ENCODE measurements at places on chromosomes 1 and 21. TPM values are rescaled to one million over a fixed set of nuclear protein-coding genes. Genes with fewer than 3 reads are reported as not detected.
A peak's percentile ranks its signal among the peaks of the same experiment; 100 is the strongest.

DNA sequence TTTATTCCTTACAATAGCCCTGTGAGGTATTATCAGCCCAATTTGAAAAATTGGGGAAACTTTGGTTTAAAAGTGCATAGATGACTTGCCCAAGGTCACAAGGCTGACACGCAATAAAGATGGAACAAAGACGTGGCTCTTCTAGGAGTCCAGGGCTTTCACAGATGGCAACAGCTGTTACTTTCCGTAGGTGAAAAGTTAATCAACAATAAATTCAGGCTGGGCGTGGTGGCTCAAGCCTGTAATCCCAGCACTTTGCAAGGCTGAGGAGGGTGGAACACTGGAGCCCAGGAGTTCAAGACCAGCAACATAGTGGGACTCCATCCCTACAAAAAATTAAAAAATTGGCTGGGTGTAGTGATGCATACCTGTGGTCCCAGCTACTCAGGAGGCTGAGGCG is 87.8 kb upstream of the ATF3 start:
- no peak for DNase-seq

DNA sequence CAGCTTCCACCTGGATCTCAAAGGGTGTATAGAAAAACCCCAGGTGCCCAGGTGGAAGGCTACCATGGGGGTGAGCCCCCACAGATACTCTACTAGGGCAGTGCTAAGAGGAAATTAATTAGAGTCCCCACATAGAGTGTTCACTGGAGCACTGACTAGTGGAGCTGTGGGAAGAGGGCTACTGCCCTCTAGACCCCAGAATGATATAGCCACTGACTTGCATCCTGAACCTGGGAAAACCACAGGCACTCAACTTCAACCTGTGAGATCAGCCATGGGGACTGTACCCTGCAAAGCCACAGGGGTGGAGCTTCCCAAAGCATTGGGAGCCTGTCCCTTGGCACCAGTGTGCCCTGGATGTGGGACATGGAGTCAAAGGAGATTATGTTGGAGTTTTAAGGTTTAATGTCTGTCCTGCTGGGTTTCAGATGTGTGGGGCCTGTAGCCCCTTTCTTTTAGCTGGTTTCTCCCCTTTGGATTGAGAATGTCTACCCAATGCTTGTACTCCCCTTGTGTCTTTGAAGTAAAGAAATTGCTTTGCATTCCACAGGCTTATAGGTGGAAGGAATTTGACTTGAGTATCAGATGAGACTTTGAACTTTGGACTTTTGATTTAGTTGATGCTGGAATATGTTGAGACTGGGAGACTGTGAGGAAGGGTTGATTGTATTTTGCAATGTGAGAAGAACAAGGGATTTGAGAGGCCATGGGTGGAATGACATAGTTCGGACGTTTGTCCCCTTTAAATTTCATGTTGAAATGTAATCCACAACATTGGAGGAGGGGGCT is 31.8 kb upstream of the CDC14A start:
- peak; percentile 29 for DNase-seq

DNA sequence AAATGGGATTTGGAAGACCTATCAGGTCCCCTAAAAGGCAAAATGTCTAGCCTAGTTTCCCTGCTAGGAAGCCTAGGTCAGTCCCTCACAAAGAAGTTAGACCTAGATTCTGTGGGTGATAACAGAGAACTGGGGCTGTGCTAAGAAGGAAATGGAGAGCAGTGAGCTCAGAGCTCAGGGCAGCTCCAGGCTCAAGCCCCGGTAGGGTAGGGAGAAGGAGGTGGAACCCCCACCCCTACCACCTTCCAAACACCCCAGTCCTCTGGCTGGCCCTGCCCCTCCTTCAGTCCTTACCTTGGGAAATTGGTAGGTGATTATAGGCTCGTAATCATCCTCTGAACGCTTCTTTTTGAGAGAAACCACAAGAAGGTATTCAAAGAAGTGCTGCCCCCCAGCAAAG is 1.1 kb downstream of the DENND2D start:
- no peak for DNase-seq

STYXL2 gene
- total RNA-seq, result 0.07 TPM

DNA sequence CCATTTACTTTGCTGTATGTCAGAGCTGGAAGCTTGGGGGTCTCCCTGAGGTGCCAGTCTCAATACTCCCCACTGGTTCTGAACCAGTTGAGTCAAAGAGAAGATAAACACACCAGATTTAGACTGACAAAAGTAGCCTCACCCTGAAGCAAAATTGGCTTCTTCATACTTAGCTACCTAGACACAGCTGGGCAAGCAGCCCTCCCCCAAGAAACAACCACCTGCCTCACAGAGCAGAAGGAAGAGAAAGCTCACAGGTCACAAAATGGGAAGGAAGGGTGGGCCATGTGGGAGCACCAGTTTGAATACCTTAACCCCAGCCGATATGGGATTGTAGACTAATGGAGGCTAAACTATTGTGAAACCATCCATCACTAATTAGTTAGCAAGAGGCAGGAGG is 24.6 kb upstream of the MYSM1 start:
- no peak for DNase-seq

SAMSN1 gene
- 1.2 TPM for total RNA-seq

- no peak for DNase-seq
These were observed 25.3 kb upstream of the ZNF697 start for GRCh38 chr1:119673171-119673940.

DNA sequence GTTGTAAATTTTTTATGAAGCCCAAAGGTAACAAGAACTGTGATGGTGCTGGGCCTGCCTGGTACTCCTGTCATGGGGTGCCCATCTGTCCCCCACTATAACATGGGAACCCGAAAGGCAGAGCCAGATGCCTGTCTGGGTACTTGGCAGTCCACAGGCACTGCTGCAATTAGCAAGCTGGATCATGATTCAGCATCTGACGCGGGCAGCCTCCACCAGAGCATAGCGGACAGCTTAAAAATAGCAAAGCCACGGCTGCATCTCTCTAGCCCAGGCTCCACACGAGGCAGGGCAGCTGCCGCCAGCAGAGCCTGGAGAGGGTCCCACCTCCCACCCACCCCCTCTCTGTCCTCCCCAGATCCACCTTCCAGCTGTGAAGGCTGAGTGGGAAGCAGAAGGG is 22.9 kb downstream of the SUSD4 start:
- peak; percentile 26 for DNase-seq

GRCh38 chr1:69913977-69914376 is 291.4 kb downstream of the LRRC40 start:
- peak; percentile 12 for DNase-seq

DNA sequence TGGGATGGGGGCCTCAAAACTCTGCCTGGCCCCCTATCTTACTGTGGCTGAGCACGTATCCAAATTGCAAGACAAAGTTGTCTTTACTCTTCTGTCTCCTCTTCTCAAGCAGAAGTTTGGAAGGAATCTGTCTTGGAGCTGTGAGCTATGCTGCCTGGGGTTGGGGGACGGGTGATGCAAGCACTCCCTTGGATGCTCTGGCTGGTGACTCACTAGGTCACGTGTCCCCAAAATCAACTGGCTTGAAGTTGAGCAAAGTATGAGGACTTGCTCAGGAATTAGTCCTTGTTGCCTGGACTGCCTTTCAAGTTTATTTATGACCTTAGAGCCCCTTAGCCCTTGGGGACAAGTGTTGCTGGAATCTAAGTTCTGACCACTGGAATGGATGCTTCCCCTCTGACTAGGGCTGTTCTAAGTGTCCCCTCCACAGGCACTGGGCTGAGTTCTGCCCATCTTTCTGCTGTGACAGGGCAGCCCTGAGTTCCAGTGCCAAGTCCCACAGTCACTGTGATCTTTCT is 269.5 kb downstream of the HHAT start:
- DNase-seq, result peak; percentile 30

GRCh38 chr1:89904219-89904980 is 83.6 kb downstream of the LRRC8D start:
- no peak for DNase-seq

DNA sequence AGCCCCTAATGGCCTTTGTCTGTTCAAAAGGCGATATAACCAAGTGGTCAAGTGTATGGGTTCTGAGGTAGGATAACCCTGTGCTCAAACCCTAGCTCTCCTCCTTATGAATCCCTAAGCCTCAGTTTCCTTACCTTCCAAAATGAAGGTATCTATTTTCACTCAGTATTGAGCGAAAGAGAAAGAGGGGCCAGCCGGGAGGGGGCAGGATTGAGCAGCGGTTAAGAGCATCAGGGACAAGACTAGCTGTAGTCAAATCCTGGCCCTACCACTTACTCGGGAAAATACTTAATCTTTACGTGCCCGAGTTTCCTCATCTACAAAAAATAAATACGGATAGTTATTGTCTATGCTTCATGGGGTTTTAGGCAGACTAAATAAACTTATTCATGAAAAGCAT is 25.7 kb downstream of the LY9 start:
- DNase-seq, result no peak

KRTAP21-2 gene
- total RNA-seq, result not detected

SLC6A9 gene
- total RNA-seq, result 14.6 TPM

CD2 gene
- 0.08 TPM for total RNA-seq

DNA sequence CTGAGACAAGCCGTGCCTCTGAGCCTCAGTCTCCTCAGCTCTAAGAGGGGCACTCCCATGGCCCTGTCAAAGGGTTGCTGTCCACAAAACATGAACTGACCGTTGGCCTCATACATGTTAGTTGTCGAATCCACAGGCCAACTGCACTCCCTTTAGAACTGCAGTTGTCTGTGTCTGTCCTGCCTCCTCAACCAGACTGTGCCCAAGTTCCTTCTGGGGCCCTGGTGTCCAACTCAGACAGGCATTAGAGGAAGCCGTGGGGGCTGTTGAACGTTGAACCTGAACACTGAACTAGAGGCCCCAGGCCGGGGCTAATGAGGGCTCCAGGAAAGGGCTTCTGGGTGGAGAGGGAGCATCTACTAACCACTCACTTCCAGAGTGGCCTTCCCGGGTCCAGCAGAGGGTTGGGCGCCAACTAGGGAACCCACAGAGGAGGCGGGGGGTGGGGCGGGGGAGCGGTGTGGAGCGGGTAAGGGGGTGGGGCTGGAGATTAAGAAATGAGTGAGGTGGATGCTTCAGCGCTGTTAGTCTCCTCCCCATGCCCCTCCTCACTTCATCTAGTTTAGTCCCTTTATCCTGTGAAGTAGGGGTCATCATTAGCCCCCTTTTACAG is at the start of gene RAB42:
Gene RAB42 (plus strand): TSS at position 558 of the 613 bp plus-strand sequence. CDS start 247 bp downstream, outside the sequence.
- DNase-seq, result peak; percentile 58

GRCh38 chr1:167541003-167541402 is 12.6 kb downstream of the CREG1 start:
- no peak for DNase-seq

DNA sequence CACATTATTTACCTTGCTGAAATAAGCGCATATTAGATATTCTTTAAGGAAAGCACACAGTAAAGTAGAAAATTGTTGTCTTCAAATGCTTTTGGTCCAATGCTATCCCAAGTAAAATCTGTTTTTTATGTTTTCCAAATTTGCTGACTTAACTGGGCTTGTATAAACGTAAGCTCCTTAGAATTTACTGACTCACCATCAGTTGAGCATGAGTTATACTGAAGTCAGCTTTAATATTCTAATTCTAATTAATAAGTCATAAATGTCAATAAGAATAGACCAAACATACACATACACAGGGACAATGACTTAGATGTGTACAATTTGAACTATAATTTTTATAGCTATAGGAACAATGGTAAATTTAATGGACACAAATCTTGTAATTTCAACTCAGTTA is 319.2 kb downstream of the TPR start:
- no peak for DNase-seq

DNA sequence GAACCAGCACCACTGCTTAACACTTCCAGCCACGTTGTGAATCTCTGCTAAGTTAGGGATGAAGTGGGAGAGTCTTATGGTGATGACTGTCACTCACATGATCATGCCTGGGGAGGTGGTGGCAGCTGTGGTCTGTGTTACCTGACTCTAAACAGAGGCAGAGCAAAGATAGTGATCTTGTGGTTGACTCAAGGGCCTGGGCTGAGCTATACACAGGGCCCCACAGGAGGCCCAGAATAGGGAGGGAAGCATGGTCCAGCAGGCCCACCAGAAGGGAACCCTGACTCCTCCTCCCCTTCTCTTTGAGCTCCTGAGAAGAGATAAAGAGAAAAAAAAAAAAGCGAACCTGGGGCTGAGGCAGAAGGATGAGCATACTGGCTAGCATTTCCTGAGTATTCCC is 55.0 kb downstream of the PLXNA2 start:
- DNase-seq, result no peak

TNFRSF4 gene
- 0.28 TPM for total RNA-seq

WNT3A gene
- total RNA-seq, result 0.03 TPM

GRCh38 chr1:168422203-168422847 is 121.5 kb downstream of the XCL2 start:
- no peak for DNase-seq

DNA sequence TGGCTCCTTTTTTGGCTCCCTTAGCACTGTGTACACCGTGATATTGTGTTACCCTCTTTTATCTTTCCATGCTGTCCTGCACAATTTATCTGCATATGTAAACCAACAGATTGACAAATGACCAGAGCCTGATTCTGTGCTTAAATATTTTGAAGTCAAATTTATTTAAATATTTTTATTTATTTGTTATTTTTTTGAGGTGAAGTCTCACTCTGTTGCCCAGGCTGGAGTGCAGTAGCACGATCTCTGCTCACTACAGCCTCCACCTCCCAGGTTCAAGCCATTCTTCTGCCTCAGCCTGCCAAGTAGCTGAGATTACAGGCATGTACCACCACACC is 12.8 kb downstream of the PMF1 start:
- DNase-seq, result no peak

GRCh38 chr1:24606296-24606605 is 36.9 kb upstream of the SRRM1 start:
- DNase-seq, result no peak

- no peak for DNase-seq
These were observed 342.1 kb upstream of the C1orf87 start for GRCh38 chr1:60415696-60416095.

DNA sequence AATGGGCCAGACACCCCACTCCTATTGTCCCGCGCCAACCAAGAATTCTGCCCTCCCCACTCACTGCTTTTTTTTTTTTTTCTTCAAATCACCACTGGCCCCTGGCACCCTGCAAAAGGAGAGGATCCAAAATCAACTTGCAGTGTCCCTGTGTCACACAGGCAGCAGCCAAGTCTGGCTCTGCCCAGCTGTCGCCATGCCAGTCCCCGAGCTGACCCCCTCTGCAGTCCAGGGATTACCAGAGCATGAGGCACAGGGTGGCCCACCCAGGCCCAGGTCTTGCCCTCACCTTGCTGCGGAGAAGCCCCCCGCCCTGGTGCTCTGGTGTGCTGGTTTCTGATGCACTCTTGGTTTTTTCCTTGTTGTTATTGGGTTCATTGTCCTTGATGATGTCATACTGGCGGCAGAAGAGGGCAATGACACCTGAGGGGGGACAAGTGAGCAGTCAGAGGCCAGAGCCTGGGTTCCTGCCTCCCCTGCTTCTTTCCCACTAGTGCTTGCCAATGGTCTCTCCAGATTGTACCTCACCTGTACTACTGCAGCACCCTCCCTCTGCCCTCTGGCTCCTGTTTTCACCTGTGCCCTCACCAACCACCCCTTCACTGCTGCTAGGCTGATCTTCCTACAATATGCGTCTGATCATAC is 6.2 kb downstream of the FNDC5 start:
- DNase-seq, result no peak

NBL1 gene
- 22.3 TPM for total RNA-seq

ZMYND12 gene
- 0.12 TPM for total RNA-seq

- peak; percentile 37 for DNase-seq
These were observed 3.0 kb upstream of the SDE2 start for GRCh38 chr1:226001963-226002666.

All from hepatocyte (in vitro differentiated cells).